ENCODE measurements at places on chromosomes 7 and 10.

- DNase-seq: no peak
Observed at GRCh38 chr7:28641752-28642545, 229.6 kb downstream of the CREB5 start.

- DNase-seq: no peak
Observed at GRCh38 chr7:78080241-78080640, 281.7 kb downstream of the PHTF2 start.

- no peak for DNase-seq
Observed at GRCh38 chr7:155482511-155483183, 24.7 kb downstream of the EN2 start.

GRCh38 chr7:76302347-76303201 lies at the start of gene HSPB1:
HSPB1 (plus strand) TSS chr7:76302673; CDS start chr7:76302713, 40 bp downstream.
- DNase-seq: peak; percentile 51

DNA sequence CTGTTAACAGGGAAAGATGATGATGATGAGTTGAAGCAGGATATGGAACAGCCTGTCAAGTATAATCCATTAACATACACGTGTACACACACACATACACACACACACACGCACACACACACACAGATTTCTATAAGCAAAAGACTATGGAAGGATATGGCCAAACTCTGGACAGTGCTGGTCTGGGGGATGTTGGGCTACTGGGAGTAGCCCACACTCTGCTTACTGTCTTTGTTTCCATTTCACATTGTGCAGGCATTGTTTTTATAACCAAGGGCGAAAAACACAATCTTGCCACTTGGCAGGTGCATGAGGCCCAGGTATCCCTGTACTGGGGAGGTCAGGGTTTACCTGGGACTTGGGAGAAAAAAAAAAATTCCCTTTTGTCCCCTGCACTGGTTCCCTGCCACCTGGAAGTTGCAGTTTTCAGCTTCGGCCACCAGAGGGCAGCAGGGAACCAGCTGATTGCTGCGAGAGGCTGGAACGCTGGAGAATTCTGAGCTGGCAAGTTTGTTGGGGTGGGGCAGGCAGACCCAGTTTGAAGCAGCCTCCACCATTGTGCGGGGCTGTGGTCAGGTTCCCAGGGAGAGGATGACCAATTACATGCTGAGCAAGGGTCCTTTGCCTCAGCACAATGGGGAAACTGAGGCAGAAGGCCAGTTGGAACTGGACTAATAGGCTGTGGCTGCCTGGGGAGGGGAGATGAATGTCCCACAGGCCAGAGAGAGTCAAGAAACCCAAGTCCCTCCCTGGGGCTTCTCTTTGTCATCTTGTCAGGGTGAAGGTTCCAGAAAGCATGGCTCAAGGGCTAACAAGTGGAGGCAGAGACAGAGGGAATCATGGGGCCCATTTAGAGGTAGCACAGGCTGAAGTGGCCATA lies 27.3 kb downstream of the PPIF start:
- no peak for DNase-seq

DNA sequence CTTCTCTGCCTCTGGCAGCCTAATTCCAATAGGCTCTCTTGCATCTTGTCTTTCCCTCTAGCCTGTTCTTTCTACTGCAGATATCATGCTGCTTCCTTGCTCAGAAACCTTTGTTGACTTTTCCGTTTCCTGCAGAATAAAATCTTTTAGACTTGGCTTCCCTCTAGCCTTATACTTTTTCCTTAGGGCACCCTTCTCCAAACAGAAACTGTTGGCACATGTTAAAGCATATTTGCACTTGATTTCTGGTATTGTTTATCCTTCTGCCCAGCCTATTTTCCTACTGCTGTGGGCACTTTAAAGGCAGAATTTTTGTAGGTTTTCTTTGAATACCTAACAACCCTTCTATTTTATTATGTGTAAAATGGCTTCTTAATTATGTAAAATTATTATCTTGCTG lies 4.6 kb downstream of the GNAI1 start:
- no peak for DNase-seq

DNA sequence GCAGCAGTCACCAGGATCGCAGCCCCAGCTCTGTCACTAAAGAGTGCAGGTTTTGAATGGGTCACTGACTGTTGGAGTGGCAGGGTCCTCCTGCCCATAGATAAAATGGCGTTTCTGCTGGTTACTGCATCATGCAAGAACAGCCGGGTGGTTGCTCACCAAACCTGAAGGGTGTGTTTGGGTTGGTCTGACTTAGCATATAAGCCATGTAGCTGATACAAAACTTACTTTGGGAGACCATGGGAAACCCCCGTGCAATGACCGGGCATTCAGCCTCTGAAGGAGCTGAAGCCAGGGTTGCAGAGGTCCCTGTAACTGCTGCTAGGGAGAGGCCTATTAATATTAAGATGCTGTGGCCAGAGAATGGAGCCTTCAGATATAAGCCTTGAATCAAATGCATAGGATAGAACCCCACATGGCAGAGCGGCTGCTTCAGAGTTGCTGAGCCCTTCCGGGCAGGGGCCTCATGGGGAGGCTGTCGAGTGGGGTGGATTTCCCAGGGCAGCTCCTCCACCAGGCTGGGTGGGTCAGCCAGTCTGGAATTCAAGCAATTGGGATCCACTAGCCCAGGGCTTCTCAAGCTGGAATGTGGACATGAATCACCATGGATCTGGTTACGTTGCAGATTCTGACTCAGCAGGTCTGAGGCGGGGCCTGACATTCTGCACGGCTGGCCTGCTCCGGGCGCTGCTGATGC lies 70.9 kb upstream of the CTBP2 start:
- no peak for DNase-seq

DNA sequence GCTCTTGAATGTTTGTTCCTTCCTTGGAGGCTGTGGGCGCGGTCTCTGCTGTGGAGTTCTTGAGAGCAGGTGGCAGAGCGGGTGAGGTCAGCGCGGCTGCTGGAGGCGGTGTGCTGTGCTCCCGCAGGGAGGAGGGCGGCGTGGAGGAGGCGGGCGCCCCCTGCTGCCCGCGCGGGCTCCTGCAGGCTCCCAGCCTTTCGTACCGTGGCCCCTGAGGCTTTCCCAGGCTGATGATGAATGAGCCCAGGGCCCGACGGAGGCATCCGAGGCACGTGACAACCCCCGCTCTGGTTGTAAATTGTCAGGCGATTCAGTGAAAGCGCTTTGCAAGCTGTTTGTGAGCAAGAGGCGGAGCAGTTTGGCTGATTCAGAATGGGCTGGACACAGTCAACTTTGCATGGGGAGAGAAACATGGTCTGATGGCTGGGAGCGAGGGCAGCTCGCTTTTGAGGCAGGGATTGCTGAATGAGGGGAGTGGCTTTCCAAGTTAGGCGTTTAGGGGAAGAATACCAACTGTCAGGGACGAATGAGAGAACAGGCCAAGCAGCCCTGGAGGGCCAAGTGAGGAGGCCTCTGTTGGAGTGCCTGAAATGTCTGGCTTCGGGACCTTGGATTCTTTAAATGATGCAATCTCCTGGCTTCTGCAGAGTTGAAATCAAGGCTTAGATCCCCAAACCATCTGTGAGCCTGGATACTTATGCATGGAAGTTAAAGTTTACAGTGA lies 46.6 kb downstream of the CDHR3 start:
- peak; percentile 43 for DNase-seq
